ENCODE measurements at places on chromosomes 3 and 15.
A peak's percentile ranks its signal among the peaks of the same experiment; 100 is the strongest.

- DNase-seq: no peak
Observed at GRCh38 chr3:61733876-61734275, 172.5 kb downstream of the PTPRG start.

- no peak for DNase-seq
Observed at GRCh38 chr15:77508541-77509243, 88.0 kb downstream of the HMG20A start.

- no peak for DNase-seq
Observed at GRCh38 chr15:66897971-66898370, 167.4 kb upstream of the SMAD3 start.

DNA sequence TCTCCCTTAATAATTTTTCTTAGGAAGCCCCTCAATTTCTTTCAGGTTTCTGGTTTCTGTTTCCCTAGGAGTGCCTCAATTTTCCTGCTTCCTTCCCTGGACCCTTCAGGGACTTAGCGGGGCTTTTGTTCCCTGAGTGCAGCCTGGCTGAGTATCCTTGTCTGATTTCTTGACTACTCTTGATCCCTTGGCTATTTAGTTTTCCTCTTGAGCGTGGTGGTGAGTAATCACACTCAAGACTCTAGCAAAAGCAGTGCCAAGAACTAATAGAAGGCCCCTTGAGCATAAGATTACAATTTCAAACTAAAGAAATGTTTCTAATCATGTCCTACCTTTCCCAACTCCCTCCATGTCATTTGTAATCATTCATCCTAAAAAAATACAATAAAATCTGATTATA, 94.3 kb upstream of the C3orf80 start:
- no peak for DNase-seq

- no peak for DNase-seq
Observed at GRCh38 chr15:61038387-61038786, 190.7 kb downstream of the RORA start.

DNA sequence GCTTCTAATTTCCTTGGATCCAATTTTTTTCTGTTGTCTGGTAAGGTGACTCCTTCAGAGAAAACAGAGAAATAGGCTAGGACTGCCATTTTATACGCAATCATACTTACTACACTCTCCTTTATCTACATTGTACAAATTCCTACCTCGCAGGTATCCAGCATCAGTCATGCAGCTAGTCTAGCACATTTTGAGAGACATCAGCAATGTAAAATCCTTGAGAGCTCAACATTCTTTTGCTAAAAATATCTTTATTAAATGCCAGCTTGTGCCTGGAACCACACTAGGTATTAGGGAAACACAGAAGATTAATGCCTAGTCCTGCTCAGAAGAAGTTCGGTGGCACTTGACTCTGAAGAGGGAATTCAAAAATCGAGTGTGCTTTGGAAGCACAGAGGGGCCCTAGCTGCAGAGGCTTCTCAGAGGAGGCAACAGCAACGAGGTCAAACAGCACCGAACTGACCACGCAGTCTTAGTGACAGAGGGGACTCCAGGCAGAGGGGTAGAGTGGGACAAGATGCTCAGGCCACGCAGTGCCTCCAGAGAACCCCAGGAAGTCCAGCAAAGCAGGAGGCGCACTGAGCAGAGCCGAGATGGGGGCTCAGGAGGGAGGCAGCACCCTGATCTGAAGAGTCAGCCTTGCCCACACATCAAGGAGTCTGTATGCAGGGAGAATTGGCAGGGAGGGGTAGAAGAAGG, 3.5 kb downstream of the FAM174B start:
- no peak for DNase-seq

DNA sequence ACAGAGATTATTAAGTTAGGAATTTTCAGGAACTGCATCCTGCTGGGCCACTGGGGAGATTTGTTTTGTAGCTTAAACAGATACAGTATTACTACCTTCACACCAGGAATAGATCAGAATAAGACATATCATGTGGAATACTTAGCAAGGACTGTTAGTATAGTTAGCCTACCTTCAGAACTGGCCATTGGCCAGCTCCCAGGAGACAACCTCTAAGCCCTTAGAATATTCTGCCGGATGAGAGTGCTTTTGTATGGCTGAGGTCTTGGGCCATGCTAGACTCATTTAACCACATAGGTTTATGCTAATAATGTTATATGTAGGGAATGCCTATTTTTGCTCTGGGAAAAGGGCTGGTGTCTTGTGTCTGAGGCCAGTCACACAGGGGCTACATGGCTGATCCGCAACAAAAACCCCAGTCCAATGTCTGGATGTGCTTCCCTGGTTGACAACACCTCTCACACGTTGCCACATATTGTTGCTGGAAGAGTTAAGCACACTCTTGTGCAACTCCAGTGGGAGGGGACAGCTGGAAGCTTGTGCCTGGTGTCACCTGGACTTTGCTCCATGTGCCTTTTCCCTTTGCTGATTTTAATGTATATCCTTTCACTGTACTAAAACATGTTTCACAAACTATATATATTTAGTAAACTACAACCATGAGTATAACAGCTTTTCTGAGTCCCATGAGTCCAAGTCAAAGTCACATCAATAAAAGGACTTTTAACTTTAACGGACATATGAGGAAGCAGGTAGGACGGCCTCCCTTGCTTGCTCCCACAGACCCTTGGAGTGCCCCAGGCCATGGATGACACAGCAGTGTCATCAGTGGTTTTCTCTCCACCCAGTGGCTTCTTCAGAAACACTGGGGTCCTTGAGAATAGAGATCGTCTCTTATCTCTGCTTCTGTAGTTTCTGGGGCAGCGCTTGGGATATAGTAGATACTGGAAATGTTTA, 118.0 kb upstream of the C3orf80 start:
- DNase-seq: no peak

GRCh38 chr15:70810916-70811578, 42.9 kb downstream of the LARP6 start:
- no peak for DNase-seq

DNA sequence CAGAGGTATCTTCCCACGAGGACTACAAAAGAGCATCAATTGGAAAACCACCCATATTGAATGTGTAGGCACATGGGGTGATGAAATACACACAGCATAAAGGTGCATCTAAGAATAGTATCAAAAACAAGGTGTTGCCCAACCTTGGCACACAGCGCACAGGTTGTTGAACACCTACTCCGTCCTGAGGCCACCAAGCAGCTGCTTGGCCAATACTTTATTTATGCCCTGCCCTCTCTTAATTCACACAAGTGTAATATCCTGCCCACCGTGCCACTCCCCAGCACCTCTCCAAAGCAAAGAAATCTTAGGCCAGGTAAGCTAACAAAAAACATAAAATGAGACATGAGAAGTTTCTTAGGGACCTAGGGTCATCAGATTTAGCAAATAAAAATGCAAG, 31.2 kb downstream of the WWTR1 start:
- no peak for DNase-seq

GRCh38 chr3:129313415-129313664, 34.7 kb downstream of the HMCES start:
- DNase-seq: no peak

- DNase-seq: no peak
Observed at GRCh38 chr3:143286392-143287010, 166.9 kb downstream of the CHST2 start.

- no peak for DNase-seq
Observed at GRCh38 chr3:197339841-197340520, 41.6 kb upstream of the DLG1 start.

- DNase-seq: no peak
Observed at GRCh38 chr3:152539191-152539764, 270.5 kb downstream of the MBNL1 start.

DNA sequence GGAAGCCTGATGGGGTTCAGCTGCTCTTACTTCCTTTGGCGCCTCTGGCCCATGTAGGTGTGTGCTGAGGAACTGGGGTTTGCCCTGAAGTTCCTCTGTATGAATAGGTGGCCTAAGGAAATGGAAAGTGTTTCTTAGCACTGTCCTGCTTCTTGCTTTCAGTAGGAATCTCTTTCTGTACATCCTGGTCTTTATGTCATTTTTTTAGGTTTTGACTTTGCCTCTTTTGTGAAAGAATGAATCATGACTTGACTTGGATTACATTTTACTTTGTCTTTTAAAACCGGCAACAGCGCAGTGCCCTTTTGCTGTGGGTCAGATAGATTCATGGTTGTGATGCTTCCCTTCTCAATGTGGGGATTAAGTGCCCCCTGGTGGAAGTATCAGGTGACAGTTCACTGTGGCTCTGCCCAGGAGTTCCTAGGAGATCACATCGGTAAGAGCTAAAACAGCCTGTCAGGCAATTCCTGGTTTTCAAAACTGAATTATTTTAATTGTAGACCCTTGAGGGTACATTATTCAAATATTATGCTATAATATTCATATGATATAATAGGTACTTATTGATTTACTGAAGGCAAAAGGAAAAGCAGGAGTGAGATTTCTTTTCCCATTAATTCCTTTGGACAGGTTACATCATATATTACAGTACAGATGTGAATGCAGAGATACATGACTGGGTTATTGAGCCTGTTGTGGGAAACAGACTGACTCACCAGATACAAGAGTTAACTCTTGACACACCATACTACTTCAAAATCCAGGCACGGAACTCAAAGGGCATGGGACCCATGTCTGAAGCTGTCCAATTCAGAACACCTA, 95.4 kb downstream of the HCN4 start:
- DNase-seq: peak; percentile 50

DNA sequence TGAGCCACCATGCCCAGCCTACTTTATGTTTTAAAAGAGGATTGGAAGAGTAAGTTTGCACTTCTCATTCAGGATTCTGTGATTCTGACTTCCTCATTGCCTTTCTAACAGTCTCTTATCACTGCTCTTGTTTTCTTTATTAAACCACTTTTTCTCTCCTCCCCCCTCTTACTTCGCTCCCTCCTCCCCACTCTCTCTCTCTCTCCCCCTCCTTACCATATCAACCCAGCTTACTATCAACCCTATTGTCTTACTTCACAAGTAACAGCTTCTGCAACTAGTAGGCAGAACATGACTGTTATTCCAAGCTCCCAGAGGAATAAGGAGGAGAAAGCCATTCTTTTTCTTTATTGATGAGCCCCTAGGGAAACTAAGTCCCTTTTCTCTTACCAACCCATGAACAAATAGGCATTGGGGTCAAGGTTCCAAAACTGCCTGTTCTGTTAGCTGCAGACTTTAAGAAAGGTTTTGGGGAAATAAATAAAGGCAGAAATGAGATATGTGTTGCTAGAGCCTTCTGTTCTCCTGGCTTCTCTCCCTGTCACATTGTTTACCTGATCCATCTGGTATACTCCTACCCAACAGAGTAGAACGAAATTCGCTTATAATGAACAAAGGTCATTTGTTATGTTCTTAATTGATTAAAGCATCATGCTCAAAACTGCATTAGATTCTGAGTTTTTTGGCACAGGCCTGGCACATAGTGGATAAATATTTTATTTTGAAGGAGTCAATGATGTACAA, 56.4 kb upstream of the RASGRP1 start:
- DNase-seq: no peak

DNA sequence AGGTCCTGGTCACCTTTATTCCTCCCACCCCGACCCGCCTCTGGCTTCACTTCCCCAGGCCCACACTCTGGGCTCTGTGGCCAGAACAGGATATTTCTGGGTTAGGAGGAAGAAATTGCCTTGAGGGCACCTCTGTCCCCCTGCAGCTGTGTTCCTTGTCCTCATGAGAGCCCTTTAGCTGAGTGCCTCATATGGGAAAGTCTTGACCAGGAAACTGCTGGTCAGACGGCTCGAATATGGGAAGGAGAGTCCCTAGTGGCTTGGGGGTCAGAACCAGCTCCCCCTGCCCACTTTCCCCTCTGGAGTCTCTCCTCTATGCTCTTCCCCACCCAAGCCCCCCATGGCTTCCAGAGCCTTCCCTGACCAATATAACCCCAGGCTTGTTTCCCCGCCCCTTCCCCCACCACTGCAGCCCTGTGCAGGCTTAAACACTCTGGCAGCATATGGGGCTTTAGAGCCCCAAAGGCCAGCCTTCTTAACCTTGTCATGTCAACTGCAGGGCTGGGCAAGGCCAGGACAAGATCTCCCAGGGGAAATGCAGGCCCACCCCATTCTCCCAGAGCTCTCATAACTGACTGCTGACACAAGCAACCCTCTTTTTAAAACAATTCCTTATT, 36.4 kb downstream of the SEC22C start:
- no peak for DNase-seq

DNA sequence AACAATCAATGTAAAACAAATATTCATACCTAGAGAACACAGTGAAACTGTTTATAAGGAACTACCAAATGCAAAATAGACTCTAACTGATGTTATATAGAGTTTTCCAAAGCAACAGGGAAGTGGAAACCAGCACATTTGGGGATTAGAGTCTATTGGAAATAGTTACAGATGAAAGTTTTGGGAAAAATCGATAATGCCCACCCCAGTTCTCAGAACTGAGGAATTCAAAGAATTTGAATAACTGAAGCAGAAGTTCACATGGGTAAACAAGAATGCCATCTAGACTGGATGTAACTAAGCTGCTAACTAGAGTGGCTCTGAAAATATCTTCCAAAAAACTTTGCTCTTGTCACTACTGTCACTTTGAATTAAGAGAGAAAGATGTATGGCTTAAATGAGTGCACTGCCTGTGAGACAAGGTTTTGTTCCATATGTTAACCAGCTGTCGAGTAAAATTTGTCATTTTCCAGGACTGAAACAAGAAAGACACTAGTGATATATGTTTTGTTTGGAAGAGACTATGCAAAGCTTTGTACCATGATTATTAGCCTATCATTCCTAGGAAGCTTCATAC, 9.2 kb upstream of the DENND4A start:
- no peak for DNase-seq

- DNase-seq: no peak
Observed at GRCh38 chr15:69524296-69524695, 71.7 kb downstream of the RPLP1 start.

GRCh38 chr3:81352867-81353266, 408.6 kb downstream of the GBE1 start:
- DNase-seq: no peak

DNA sequence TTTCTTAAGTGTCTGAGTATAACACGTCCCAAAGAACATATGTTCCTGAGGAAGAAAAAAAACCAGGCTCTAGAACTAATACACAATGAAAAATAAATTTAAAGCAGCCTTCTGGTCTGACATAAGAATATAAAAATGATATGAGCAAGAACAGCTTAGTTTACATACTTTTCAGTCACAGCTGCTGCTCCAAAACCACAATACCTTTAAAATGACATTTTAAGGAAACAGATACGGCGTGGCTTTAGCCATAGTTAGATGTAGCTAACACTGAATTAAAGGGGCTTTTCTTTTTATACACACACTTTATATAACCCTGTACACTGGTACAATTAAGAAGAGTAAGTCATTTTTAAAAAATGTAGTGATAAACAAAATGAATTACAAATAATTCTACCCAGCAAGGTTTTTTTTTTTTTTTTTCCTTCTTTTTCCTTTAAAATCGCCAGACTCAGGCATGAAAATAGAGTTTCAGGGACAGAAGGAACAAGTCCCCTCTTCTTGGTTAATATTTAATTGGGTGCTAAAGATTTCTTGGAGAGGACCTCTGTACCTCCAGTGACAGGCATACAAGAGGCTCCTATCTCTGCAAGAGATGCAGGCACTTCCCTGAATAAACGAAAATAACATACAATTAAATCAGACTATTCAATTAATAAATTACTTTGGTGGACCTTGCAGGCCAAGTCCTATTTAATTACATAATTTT, 265.6 kb downstream of the FOXP1 start:
- DNase-seq: no peak

GRCh38 chr3:106033654-106034053, 164.8 kb upstream of the CBLB start:
- DNase-seq: no peak

GRCh38 chr3:94673876-94674275, 611.0 kb downstream of the NSUN3 start:
- DNase-seq: no peak

All from activated naive CD4-positive, alpha-beta T cell treated with Interleukin-2 at 50 U/mL for 16 hours (primary cell).